RWPE1 (cell line): ENCODE measurements at places on chromosomes 12 and 14.

GRCh38 chr12:30796313-30796780 lies 41.6 kb upstream of the CAPRIN2 start:
- peak; percentile 71 for DNase-seq

- no peak for DNase-seq
Measured at GRCh38 chr12:112305951-112306350, 76.3 kb downstream of the HECTD4 start.

- no peak for DNase-seq
Measured at GRCh38 chr12:42236017-42236416, 2.0 kb downstream of the YAF2 start.

DNA sequence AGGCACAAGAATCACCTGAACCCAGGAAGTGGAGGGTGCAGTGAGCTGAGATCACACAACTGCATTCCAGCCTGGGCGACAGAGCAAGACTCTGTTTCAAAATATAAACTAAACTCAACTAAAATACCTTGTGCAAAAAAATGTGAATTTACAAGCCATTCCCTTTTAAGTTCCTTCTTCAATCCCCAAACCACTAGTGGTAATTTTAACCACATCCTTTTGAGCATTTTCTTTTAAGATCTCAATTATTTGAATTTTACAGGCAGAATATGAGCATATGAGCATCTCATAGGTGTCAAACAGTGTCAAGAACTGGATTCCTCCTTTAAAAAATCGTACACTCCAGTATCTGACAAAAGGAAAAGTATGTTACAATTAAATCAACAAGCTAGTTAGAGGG lies 57.0 kb upstream of the NPFF start:
- DNase-seq: no peak

- DNase-seq: no peak
Measured at GRCh38 chr12:115306380-115306779, 622.4 kb upstream of the TBX3 start.

DNA sequence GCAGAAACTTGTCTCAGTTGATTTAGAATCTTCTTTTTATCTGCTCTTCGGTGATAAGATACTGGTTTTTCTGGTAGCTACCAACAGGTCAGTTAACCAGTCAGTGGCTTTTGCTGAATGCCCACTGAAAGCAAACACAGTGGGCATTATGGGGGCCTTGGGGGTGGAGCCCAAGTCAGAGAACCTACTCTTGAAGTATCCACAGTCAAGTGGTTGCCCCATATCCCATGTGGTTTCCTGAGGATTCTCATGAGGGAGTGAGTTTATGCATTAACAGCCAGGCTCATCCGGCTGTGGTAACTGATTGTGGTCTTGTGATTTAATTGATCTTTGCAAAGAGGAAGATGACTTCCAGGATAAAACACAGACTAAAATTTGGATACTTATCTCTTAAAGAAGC lies 83.7 kb downstream of the ST8SIA1 start:
- DNase-seq: no peak

GRCh38 chr14:37278636-37279538 lies 81.2 kb downstream of the MIPOL1 start:
- no peak for DNase-seq

- DNase-seq: no peak
Measured at GRCh38 chr12:92199819-92200576, 54.4 kb upstream of the BTG1 start.

- no peak for DNase-seq
Measured at GRCh38 chr12:114902665-114903064, 218.7 kb upstream of the TBX3 start.

DNA sequence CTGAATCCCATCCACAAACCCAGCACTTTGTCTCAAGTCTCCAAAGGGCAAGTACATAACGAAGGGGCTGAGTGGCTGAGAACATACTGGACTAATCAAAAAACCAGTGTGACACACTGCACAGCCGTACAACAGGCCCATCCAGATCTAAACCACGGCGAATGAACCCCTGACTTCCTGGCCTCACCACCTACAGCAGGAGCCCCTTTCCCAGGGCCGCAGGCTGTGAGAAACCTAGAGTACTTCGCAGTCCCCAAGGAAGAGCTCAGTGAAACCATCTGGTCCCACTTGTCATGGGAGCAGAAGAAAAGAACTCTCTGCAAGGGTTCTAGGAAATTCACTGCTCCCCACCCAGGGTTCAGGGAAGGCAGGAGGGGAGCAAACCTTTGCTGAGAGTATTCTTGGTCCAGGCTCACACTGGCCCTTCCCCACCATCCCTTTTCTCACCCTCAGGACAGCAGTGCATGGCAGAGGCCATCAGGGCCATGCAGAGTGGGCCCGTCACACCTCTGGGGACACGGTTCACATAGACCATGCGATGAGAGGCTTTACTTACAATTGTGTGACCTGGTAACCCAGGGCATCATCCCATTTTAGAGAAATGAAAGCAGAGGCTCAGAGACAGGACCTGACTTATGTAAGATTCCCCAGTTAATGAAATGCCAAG lies 192.8 kb downstream of the BCL11B start:
- no peak for DNase-seq

- peak; percentile 58 for DNase-seq
Measured at GRCh38 chr12:27593266-27593665, 69.3 kb downstream of the PPFIBP1 start.

DNA sequence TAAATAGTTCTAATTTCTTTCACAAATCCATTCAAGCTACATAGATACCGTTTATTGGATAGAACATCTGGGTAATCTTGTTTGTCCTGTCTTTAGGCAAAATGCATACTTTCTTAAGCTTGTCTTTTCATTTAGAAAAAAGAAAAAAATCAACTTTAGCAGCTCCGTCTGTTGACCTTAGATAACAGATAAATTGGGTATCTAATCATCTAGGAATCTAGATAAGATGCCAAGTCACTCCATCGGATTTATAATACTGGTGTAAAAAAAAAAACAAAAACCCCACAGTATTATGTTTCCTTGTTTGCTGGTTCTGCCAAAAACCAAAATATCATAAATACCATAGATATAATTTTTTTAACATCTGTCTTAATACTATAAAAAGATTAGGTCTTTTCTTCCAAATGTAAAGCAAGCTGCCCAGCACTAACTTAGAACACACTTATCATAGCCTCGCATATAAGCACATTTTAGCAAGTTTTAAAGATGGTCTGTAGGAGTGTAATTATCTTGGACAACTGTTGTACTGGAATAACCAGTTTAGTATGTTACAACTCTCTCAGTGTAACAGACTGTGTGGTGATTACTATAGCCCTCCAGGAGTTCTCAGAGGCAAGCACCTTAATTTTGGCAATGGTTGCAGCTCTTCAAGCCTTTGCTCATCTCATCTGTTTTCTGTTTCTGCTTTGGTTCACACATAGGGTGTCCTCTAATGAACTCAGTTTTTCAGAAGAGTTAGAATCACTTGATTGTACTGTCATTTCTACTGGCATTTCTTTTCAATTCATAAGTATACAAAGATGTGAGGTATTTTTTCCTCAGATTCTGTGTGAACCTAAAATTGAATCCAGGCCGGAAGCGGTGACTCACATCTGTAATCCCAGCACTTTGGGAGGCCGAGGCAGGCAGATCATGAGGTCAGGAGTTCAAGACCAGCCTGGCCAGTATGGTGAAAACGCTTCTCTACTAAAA lies 83.1 kb downstream of the ANO6 start:
- DNase-seq: peak; percentile 43

GRCh38 chr14:102403028-102403427 lies 40.3 kb downstream of the TECPR2 start:
- no peak for DNase-seq

- DNase-seq: peak; percentile 36
Measured at GRCh38 chr12:51891843-51892242, 3.9 kb downstream of the ANKRD33 start.

- DNase-seq: no peak
Measured at GRCh38 chr14:23118506-23119362, at the start of gene CEBPE. Gene CEBPE, minus strand, starts transcription at chr14:23119255. Its CDS starts 164 bp downstream, at chr14:23119091.
